ENCODE measurements at places on chromosomes 1 and 21. TPM values are rescaled to one million over a fixed set of nuclear protein-coding genes. Genes with fewer than 3 reads are reported as not detected.

Gene CDC7
- polyA plus RNA-seq: 24.2 TPM

Gene SPRR4
- not detected for polyA plus RNA-seq

Gene KPRP
- not detected for polyA plus RNA-seq

Gene SGIP1
- 10.3 TPM for polyA plus RNA-seq

Gene CSMD2
- 0.87 TPM for polyA plus RNA-seq

Gene MPL
- polyA plus RNA-seq: 0.60 TPM

Gene ANXA9
- polyA plus RNA-seq: 11.5 TPM

Gene TSPAN1
- 1.6 TPM for polyA plus RNA-seq

Gene RPE65
- 0.11 TPM for polyA plus RNA-seq

Gene HSD11B1
- polyA plus RNA-seq: 0.17 TPM

Gene TNFRSF9
- polyA plus RNA-seq: 0.07 TPM

Gene RPTN
- polyA plus RNA-seq: not detected

Gene MCM3AP
- 65.7 TPM for polyA plus RNA-seq

Gene TBX19
- polyA plus RNA-seq: 3.2 TPM

Gene RABGAP1L
- 29.2 TPM for polyA plus RNA-seq

Gene RAB42
- 2.7 TPM for polyA plus RNA-seq

Gene GJA9
- polyA plus RNA-seq: not detected

Gene KRTAP21-2
- polyA plus RNA-seq: not detected

Gene ACTL8
- not detected for polyA plus RNA-seq

Gene ZBTB37
- polyA plus RNA-seq: 10.0 TPM

Gene LRRC71
- 0.84 TPM for polyA plus RNA-seq

Gene DUSP12
- polyA plus RNA-seq: 48.5 TPM

Measured in left renal pelvis (tissue), 4 donors.